ENCODE measurements at places on chromosomes 6 and 20.

GRCh38 chr6:52534966-52535390, 41.9 kb downstream of the TRAM2 start:
- no peak for DNase-seq

DNA sequence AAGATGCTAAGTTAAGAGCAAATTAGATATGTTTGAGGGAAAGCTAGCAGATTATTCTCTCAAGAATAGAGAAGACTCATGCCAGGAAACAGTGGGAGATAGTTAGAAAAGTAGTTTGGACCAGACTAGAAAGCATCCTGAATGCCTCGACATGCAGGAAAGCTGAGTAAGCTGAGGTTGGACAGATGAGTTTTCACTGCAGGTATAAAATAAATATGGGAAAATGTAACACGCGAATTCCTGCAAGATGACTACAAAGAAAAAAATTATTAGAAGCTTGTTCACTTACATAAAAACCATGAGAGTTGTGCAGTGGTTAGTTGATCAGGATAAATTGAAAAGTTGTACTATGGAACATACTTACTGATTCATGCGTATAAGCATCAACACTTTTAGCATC, 484.2 kb upstream of the MANEA start:
- no peak for DNase-seq

GRCh38 chr6:139588734-139589593, 214.5 kb upstream of the CITED2 start:
- no peak for DNase-seq

GRCh38 chr20:58676161-58676560, 16.4 kb upstream of the NPEPL1 start:
- no peak for DNase-seq

DNA sequence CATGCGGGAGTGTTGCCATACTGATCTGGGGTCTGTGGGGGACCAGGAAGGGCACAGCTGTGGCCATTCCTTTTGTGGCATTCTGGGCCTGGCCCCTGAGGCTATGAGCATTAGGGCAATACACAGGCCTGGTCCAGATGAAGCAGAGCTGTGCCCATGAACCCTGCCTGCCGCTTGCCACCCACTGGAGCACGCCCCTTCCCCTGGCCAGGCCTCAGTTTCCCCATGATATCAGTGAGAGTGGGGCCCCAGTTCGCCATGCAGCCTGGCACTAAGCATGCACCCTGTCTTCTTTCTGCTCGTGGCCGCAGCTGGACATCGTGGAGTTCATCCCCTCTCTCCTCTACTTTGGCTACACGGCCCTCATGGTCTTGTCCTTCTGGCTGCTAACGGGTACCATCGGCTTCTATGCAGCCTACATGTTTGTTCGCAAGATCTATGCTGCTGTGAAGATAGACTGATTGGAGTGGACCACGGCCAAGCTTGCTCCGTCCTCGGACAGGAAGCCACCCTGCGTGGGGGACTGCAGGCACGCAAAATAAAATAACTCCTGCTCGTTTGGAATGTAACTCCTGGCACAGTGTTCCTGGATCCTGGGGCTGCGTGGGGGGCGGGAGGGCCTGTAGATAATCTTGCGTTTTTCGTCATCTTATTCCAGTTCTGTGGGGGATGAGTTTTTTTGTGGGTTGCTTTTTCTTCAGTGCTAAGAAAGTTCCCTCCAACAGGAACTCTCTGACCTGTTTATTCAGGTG, 42.4 kb downstream of the PLAGL2 start:
- DNase-seq, result no peak

- no peak for DNase-seq
These were observed 88.0 kb downstream of the PTPRK start for GRCh38 chr6:128432394-128432793.

GRCh38 chr6:129287231-129288177, 404.6 kb downstream of the LAMA2 start:
- DNase-seq, result no peak

GRCh38 chr20:3521852-3522740, 51.3 kb downstream of the ATRN start:
- no peak for DNase-seq
